B cell (primary cell): ENCODE measurements at places on chromosomes 5 and 9.

- peak; percentile 50 for DNase-seq
Measured at GRCh38 chr5:73201547-73202513, 28.8 kb downstream of the TMEM174 start.

- no peak for DNase-seq
Measured at GRCh38 chr5:37715361-37715760, 124.5 kb downstream of the GDNF start.

- DNase-seq = no peak
Measured at GRCh38 chr9:104094534-104095015, 466 bp downstream of the SMC2 start.

GRCh38 chr5:38417658-38418017 lies 138.8 kb downstream of the LIFR start:
- no peak for DNase-seq

GRCh38 chr9:131266266-131267229 lies 9.8 kb downstream of the FAM78A start:
- DNase-seq = peak; percentile 13

GRCh38 chr9:96859461-96860198 lies 5.3 kb upstream of the ZNF782 start:
- DNase-seq = no peak

DNA sequence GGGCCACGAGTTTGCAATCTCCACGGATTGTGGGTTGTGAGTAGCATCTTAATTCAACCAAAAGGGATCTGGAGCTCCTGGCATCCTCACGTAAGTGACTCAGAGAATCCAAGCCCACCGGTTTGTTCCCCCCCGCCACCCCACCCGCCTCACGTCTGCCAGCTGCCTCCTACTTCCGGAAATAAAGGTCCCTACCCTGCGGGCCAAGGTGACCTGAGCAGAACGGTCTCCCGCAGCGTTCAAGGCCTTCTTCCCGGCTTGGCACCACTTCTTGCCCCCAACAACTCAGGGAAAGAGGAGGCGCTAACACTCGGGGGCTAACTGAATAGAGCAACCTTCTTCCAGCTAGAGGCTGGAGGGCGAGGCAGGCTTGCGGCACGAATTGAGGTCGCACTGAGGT lies 8.8 kb upstream of the GPRIN1 start:
- DNase-seq = no peak

- no peak for DNase-seq
Measured at GRCh38 chr5:112965733-112966306, 10.8 kb upstream of the DCP2 start.

GRCh38 chr5:127741412-127741811 lies 38.2 kb downstream of the CCDC192 start:
- no peak for DNase-seq

DNA sequence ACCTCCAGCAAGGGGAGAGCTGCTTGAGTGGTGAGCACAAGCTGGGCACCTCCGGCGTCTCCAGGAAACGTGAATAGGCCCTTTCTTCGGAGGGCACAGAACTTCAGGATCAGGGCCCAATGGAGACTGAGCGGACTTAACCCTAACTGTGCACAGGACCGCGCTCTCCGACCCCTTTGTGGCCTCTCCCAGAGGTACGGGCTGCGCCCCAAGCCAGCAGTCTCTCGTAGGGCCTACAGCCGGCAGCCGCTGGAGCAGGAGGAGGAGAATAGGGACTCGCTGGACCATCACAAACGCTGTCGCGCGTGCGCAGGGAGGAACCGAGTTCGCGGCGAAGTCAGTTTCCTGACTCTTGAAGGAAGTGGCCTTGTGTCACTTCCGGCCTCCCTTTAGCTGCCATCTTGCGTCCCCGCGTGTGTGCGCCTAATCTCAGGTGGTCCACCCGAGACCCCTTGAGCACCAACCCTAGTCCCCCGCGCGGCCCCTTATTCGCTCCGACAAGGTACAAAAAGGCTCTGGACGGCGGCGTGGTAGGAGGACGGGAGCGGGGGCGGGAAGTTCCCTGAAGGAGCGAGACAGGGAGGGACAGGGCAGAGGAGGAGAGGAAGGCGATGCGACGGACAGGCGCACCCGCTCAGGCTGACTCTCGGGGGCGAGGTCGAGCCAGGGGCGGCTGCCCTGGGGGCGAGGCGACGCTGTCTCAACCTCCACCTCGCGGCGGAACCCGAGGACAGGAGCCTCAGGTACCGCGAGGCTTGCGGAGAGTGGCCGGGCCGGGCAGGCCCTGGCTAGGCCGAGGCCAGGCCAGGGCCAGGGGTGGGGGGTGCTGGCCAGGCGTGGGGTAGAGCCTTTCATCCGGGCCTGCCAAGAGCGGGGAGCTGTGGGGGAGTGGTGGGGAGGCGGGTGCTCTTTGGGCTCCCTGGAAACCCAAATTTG lies at the start of gene BTF3:
Gene BTF3 (plus strand): TSS at position 386 of the 936 bp plus-strand sequence. CDS start 226 bp downstream, at position 612.
- peak; percentile 96 for DNase-seq

GRCh38 chr9:19408316-19408692 lies 505 bp upstream of the ACER2 start:
- no peak for DNase-seq

DNA sequence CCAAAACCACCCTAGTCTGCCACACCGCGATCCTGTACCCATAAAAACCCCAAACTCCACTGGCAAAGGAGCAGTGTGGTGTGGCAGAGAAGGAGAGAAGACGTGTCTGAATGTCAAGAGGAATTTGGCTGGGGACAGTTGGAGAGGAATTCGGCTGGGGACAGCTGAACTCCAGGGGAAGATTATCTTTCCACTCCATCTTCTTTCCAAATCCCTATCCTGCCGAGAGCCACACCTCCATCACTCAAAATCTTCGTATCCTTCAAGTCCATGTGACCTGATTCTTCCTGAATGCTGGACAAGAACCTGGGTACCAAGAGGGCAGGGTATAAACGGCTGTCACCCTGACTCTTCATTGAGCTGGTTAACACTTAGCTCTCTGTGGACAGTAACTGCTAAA lies 448.1 kb downstream of the ARHGEF28 start:
- DNase-seq = no peak

DNA sequence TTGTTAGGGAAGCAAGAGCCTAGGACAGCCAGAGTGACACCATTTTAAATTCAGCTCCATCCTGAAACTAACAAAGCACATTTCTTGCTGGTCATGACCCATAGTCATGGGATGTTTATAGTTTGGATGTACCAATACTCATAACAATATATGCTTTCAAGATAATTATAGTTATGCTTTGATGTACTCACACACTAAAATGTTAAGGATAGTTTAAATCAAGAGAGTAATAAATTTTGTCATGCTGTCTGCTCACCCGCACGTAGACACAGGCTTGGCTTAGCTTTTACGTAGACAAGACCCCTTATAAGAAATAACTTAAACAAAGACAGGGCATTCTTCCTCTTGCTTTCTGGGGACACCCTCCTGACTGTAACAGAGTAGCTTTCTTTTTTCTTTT lies 8.9 kb upstream of the STXBP1 start:
- no peak for DNase-seq

DNA sequence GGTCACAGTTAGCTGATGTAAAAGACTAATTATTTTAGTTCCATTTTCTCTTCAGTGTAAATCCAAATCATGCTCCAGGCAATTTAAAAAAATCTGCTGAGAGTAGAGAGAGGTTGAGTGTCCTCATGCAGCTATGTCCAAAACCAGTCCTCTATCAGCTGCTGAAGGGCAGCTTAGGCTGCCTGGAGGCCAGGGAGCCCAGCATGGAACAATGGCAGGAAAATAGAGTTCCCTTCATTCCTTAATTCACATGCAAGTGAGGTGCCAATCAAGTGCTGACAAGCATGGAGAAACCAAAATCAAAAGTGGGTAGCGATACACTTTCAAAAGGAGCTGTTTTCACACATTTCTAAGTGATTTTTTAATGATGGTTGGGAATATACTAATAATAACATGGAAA lies 78.3 kb upstream of the POU5F2 start:
- DNase-seq = no peak

- DNase-seq = no peak
Measured at GRCh38 chr5:40547994-40548575, 131.6 kb upstream of the PTGER4 start.

DNA sequence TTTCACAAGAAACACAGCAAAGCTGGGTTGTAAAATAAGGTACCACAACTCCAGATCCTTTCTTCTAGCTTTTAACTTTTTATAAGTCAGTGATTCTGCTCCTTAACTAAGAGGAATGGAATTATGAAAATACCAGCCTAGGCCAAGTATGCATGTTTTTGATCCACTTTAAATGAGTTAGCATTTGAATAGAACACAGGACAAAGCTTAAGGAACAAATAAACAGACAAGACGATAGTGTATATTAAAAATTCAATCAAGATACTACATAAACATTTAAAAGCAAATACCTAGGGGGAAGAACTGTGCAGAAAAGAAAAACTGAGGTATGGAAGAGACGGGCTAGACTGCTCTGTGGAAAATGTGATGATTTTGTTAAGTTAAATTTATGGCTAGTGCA lies 200.7 kb downstream of the LURAP1L start:
- no peak for DNase-seq

DNA sequence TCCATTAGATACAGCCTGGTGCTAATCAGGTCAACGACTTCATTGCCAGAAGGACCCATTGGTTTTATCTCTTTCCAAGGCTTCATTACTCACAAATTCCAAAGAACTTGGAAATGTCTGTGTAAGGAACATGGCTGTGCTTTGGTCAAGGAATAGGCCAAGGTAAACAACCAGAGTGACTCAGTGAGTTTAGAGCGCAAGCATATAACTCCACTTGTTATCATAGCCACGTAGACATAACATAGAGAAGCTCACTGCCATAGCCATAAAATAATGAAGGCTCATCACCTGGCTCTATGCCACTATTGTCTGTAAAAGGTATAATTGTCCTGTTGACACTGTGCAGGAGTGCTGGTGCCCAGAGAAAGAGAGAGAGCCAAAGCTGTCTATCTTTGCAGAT lies 139.3 kb upstream of the PLCXD3 start:
- DNase-seq = no peak

DNA sequence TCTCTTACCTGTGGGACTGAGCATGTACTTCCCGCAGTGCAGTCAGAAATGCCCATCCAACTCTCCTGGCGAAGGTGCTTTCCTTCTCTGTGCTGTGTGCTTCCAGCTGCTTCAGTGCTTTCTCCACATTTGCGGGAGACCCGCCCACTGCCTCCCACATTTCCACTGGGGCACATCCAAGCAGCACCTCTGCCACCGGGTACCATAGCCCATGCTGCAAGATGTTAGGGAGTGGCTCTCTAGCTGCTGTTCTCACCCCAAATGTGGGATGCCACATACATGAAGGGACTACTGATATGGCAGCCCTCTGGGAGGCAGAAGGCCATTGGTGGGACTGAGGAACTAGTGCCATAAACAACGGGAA lies 8.8 kb downstream of the DMAC1 start:
- no peak for DNase-seq

GRCh38 chr5:154164249-154164581 lies 26.3 kb upstream of the GALNT10 start:
- DNase-seq = no peak

- no peak for DNase-seq
Measured at GRCh38 chr9:99425923-99426842, 204.1 kb downstream of the SEC61B start.

DNA sequence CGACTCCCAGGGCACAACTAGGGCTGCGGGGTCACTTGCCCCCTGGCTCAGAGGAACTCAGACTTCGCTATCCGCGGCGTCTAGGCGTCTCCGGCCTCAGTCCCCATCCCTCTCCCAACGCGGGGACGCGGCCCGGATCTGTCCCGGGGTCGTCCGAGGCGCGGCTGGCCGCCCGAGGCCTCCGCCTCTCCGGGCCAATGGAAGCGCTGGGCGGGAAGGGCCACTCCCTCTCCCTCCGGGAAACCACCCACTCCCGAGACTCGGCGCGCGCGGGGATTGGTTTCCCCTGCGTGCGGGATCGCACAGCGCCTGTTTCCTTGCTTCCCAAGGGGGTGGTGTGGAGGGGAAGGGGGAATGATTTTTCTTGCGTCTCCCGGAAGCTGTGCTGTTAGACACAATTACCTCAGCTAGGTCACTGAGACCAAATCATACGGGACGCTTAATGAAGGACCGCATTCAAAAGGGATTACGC lies 38.3 kb downstream of the NR2F1 start:
- DNase-seq = peak; percentile 44

- no peak for DNase-seq
Measured at GRCh38 chr9:88995627-88996026, 4.4 kb downstream of the S1PR3 start.
